Ecto neural progenitor cell (in vitro differentiated cells): ENCODE measurements at places on chromosomes 13 and 19.

GRCh38 chr13:97267418-97268059, 45.4 kb downstream of the MBNL2 start:
- no peak for DNase-seq

- no peak for DNase-seq
These were observed 36.0 kb upstream of the SLC7A10 start for GRCh38 chr19:33261511-33262189.

GRCh38 chr13:48778610-48779009, 124.9 kb downstream of the CYSLTR2 start:
- no peak for DNase-seq

- no peak for DNase-seq
These were observed 396.9 kb upstream of the SLITRK1 start for GRCh38 chr13:84279166-84279565.

DNA sequence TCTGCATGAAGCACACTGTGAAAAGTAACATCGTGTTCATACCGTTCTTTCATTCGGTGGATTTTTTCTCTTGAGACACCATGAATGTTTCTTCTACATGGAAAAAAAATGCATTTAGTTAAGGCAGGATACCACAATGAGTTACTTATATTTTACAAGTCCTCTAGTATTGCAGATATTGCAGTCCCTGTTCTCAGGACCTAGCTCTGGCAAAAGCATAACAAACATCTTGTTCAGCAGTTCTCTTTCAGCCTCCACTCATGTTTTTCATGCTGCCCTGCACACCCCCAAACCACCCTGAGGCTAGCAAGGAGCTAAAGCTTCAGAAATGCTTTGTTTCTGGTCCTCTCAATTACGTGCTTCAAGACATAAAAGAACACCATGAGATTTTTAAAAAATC, 24.8 kb downstream of the N4BP2L1 start:
- no peak for DNase-seq

- DNase-seq, result no peak
These were observed 629.7 kb downstream of the LIG4 start for GRCh38 chr13:107585469-107586180.
